Stimulated activated CD4-positive, alpha-beta T cell treated with anti-CD3 and anti-CD28 coated beads, Interleukin-15, amount 100 ng/mL, for 1 hour (primary cell): ENCODE measurements at places on chromosomes 13 and 19.
A peak's percentile ranks its signal among the peaks of the same experiment; 100 is the strongest.

GRCh38 chr13:98221234-98221633 is 44.2 kb upstream of the RNF113B start:
- no peak for DNase-seq

DNA sequence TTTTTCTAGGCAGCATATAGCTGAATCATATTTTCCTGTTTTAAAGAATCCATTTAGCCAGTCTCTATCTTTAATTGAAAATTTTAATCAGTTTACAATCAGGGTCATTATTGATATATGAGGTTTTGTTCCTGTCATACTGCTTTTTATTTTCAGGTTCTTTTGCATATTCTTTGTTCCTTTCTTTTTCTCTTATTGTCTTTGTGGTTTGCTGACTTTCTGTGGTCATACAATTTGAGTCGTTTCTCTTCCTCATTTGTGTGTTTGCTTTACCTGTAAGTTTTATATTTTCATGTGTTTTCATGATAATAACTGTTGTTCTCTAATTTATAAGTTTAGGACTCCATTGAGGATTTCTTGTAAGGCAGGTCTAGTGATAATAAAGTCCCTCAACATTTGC is 812.6 kb downstream of the DACH1 start:
- no peak for DNase-seq

DNA sequence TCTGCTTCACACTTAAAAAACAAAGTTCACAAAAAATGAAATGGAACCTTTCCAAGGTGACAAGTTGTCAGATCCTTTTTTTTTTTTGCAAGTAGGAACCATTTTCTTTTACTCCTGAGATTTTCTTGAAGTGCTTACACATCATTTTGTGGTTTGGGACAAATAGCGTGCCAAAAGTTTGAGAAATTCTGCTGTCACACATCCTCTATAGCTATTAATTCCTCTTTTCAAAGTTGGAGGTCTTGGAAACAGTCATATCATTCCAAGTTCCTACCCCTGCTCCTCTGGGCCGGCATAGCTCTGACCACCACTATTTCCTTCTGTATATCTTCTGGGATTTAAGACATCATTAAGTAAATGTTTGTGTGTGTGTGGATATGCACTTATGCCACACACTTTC is 421.6 kb upstream of the SLC10A2 start:
- no peak for DNase-seq

DNA sequence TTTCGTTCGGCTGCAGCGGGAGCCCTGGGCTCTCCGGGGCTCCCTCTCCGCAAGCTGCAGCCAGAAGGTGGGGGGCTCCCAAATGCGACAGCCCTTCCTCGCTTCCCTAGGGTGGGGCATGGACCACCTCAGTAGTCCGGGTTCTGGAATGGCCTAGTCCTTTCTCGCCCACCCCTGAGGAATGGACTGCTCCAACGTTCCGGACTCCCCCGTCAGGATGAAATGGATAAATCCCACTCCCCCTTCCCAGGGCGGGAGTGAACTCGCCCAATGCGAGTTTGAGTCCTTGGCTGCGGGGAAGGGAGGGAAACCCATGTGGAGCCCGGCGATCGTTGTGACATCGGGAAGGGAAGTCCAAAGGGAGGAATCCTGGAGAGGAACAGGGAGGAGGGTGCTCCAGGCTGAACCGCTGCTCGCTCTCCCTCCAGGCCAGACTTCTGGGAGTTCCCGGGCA is 5.5 kb downstream of the HRC start:
- no peak for DNase-seq

DNA sequence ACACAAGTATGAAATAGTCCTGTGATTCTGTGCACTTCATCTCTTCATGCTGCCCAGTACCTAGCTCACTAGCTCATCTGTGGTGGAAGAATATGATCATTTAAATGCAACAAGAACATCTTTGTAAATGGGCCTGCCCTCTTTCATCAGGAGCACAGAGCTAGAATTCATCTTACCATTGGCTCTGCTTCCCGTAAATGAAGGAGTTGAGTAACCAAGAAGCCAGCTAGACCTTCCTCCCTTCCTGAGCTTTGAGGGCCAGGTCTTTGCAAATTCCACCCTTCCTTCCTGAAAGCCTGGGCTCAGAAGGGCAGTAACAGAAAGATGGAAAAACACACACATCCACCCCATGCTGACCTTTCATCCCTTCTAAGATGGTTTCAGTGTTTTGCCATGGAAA is 82.0 kb downstream of the FRY start:
- no peak for DNase-seq

- no peak for DNase-seq
These were observed 1.3 kb downstream of the BBC3 start for GRCh38 chr19:47229676-47230053.

DNA sequence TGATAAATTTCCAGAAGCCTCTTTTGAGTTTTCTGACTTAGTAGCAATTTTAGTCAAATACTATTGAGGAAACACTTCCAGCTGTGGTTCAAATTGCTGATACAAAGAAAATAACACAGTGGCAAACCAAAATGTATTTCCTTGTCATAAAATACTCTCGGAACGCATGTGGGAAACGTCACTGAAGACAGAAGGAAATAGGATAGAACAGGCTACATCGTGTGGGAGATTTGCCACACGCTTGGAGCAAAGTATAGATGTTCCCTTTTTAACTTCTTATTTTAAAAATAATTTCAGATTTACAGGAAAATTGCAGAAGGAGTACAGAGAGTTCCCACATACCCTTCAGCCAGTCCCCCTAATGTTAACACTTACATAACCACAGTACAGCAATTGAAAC is 88.8 kb downstream of the ING1 start:
- no peak for DNase-seq

GRCh38 chr13:44629465-44630183 is 53.5 kb upstream of the TSC22D1 start:
- no peak for DNase-seq

GRCh38 chr13:69585656-69586055 is 522.0 kb upstream of the ATXN8OS start:
- no peak for DNase-seq

GRCh38 chr13:53324656-53325055 is 296.0 kb downstream of the OLFM4 start:
- DNase-seq = no peak

- DNase-seq = no peak
These were observed 23.7 kb downstream of the RCN3 start for GRCh38 chr19:49551531-49551930.

DNA sequence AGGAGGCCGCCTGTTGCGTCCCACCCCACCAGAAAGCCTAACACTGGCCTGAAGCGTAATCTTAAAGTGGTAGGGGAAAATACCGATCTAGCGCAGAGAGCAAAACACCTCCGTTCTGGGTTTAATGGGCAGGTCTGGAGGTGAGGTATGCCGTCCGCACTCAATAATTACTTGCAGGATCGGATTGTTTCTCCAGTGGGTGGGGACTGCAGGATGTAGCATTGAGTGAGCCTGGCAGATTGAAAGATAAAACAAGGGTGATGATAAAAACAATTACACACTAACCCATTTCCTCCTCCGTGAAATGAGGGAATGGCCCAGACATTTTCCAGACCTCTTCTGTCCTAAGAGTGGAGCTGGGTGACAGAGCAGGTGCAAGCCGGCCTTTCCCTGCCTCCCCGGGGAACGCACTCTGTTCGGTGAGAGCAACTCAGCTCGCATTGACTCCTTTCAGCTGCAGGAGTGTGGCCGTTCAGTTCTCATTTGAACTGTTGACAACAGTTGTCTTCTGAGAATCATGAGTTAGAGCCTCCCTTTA is 110.2 kb upstream of the DOCK9 start:
- DNase-seq = peak; percentile 12

DNA sequence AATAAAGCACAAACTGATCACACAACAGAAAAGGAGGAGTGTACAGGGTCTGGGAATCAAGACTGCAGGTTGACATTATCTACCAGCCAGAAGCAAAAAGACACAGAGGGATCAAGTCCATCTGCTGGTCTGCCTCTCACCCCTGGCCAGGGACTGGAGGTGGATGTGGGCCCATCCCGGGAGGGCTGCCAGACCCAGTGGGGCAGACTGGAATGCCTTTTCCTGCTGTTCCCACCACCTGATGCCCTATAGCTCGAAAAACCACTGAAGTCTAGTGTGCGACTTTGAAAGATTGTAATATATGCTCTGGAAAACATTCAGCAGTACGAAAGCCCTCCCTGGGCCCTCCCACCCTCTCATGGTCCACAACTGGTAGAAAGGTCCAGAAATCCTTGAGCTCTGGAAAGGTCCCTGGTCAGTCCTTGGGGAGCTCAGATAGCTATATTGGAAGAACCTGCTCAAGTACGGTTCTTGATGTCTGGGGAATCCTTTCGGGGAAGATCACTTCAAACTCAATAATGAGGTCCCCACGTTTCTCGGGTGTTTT is 2.6 kb downstream of the DNAJB1 start:
- no peak for DNase-seq

DNA sequence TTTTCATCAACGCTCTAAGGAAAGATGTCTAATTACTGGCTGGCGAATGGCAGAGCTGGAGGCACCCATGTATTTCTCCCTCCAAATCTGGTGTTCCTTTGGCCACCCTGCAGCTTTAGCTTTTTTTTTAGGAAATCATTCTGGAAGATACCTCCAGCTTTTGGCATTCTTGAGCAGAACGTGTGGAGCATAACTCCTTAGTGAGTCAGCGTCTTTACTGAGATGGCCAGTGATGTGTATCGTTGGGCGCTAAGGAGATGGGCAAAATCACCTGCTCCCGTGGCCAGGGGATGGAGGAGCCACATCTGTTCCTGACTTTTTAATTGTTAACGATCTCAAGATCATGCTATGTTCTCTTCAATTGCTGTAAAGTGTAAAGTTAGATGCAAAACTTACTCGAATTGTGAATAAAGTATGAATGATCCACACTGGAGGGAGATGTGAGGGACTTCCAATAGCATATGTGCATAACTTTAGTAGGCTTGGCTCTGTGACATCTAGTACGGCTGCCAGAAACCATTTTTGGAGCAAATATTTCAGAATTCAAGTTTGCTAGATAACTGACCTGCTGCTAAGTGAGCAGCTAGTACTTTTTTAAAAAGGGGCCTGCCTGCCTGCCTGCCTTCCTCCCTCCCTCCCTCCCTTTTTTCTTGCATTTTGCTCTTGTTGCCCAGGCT is 24.4 kb upstream of the C1QTNF9 start:
- no peak for DNase-seq

- no peak for DNase-seq
These were observed 56.1 kb upstream of the UBL3 start for GRCh38 chr13:29906432-29907011.

DNA sequence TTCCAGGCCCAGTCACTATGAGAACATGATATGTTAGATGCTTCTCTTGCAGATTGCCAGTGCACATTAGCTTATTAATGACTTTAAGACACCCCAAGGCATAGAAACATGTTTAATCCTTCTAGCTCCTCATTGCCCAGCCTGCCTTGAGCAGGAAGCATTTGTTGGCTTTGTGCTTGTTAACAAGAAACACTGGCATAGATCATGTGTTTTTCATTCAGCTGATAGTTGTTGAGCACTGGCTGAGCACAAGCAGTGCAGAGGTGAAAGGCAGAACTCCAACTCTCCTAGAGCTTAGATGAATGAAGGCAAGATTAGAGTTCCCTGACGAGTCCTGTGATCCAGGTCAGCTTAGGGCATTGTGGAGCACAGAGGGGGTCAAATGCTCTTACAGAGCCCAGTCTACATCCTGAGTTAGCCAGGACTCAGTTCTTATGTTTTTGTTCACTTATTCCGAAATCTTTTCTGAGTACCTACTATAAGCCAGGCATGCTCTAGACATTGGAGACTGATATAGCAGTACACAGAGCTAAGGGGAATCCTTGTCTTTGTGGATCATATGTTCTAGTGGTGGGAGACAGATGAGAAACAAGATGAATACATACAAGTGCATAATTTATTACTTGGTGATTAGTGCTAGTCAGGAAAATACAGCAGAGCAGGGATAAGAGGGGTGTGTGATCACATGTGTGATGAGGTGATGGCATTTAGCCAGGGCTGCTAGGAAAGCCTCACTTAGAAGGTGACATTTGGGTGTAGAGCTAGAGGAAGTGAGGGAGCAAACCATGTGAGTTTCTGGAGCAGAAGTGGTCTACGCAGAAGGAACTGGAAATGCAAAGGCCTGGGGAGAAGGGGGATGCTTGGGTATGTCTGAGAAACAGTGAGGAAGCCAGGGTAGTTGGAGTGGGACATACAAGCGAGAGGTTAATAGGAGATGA is 101.2 kb downstream of the WASF3 start:
- no peak for DNase-seq

GRCh38 chr13:47409778-47410177 is 512.9 kb upstream of the HTR2A start:
- DNase-seq = no peak

DNA sequence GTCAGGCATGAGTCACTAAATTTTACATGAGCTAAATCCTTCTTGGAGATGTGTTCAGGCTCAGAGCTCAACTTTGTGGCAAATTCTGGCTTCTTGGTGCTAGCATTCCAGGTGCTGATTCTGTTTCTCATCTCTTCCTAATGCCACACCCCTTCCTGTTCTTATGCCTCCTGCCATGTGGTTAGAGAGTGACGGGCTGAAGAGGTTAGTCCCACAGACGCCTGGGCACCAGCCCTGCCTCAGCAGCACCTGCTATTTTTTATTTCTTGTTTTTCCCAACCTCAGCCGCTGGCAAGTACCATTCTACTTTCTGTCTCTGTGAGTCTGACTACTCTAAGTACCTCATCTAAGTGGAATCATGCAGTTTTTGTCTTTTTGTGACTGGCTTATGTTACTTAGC is 329.5 kb downstream of the KCNRG start:
- no peak for DNase-seq

DNA sequence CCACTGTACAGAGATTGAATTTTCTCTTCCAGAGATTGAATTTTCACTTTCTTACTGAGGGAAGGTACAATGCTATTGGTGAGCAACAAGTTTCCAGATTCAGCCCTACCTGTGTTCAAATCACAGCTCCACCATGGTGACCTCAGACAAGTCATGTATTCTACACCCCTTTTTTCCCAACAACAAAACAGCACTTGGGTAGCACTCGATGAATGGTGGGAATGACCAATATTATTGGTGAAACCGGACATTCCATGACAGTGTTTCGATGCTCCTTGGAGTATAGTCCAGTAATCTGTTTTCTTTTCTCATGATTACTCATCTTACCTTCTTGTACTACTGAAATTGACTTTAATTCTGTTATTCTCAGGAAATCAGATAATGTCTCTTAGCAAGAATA is 266.2 kb upstream of the SOX21 start:
- DNase-seq = no peak

DNA sequence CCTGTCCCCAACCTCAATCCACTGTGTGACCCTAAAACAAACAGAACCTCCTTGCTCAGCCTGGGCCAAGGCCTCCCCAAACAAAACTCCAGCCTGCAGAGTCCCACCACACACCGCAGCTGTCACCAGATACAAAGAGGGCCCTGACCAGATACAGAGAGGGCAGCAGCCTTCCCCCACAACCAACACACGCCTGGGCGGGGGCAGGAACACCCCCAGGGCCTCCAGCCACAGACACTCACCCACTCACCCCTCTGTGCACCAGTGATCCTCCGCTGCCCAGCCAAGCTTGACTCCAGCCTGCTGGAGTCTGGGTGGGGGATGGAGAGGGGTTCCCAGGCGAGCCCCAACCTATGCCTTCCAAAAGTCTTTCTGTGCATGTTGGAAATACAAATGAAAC is 5.9 kb upstream of the CIRBP start:
- no peak for DNase-seq
